ENCODE measurements at places on chromosomes 3 and 15.

DNA sequence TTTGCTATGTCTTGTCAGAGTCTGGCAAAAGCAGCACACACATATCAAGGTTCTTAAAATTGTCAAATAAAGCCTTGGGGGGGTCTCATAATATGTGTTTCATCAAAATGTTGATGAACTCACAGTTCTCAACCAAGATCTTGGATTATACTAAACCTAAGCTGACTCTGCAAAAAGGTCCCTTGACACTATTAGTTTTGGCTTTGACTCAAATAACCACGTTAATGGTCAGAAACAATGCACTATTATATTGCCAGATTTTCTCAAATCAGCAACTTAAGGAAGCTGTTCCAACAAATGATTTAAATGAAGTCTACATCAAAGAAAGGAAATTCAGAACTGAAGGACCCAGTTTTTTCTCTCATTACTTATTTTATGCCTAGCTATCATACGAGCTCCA is 1063.9 kb downstream of the ROBO1 start:
- no peak for DNase-seq

- no peak for DNase-seq
These were observed 153.0 kb upstream of the CNTN4 start for GRCh38 chr3:1945698-1946097.

DNA sequence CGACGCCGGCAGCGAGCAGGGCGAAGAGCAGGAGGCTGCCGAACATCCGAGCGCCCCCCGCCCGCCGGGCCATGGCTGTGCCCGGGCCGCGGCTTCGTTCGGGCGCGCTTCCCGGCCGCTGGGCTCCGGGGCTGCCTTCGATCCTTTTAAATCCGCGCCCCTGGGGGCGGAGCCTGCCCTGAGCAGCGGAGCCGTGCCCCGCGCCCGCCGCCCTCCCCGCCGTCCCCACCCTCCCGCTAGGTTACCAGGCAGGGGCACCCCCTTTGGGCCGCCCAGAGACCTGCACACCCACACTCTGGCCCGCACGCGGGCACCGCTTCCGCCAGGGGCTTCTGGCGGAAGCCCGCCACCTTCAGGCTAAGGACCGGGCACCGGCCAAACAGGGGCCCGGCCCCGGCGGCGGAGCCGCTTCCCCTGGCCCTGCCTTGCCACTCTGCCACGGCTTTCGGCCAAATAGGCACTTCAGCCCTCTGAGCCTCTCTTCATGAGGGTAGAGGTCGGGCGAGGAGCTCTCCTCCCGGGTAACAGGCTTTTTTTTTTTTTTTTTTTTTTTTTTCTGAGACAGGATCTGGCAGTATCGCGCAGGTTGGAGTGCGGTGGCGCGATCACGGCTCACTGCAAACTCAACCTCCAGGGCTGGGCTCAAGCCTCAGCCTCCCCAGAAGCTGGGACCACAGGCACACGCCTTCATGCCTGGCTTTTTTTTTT is at the start of gene NMB:
Gene NMB (minus strand): TSS at position 120 of the 708 bp plus-strand sequence. CDS start 47 bp downstream, at position 73.
- peak; percentile 73 for DNase-seq

DNA sequence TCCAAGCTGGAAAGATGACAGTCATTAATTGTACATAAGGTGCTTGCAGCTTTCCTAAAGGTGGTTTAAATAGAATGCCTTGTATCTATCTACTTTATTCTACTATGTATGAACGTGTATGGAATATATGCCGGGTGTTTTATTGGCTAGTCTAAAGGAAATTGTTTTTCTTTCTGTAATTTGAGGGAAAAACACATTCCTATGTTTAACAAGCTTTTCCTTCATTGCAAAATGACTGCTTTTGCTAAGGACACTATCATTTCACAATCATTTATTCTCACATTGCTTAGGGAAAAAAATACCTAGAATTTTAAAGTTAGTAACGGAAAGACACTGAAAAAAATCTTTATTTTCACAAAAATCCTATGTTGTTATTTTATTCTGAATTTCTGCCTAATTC is 141.7 kb downstream of the WDR76 start:
- no peak for DNase-seq

DNA sequence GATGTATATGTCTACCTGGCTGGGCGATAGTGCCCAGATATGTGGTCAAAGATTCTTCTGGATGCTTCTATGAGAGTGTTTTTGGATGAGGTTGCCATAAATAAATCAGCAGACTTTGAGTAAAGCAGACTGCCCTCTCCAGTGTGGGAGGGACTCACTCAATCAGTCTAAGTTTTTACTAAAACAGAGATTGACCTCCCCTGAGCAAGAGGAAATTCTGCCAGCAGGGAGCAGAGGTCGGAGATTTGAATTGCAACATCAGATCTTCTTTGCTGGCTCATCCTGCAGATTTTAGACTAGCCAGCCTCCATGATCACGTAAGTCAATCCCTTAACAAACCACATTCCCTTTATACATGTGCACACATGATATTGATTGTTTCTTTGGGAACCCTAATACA is 300.9 kb downstream of the MCTP2 start:
- DNase-seq = no peak

GRCh38 chr3:78483090-78483489 is 1284.7 kb downstream of the ROBO1 start:
- no peak for DNase-seq

GRCh38 chr3:42375121-42375800 is 35.1 kb downstream of the LYZL4 start:
- DNase-seq = no peak

DNA sequence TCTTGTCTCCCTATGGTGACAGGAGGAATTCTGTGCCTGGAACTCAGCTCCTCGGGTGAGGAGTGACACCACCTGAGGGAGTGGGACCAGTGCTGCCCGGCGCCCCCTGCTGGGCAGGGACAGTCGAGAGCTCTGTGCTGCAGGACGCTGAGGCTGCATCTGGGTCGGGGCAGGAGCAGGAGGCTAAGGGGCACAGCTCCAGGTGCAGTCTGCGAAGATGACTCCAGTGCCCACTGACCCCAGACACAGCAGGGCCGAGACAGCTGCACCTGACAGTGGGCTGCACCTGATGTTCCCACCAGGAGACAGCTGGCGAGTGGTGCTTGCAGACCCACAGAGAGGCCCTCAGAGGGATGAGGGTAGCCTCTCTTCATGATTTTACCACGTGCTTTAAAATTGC is 152.9 kb downstream of the ATP10A start:
- peak; percentile 40 for DNase-seq

DNA sequence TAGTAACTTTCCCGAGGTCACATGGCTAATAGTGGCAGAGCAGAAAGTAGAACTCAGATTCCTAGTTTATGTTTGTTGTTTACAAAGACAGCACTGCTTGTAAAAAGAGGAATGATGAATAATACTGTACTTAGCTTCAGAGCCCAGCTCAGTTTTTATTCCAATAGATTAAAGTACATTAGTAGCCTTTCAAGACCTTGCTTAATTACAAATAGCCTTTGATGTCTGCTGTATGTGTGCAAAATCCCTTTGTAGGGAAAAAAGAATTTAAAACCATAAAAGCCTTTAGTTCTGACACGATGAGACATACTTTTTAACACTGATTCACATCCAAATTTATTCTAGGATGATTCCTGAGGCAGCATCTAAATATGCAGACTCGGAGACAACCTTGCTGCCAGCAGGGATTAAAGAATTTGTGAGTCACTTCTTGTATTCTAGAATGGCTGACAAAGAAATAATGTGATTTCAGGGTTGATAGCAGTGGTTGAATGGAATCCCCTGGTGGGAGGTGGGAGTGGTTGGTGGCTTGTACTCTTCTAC is 324.2 kb upstream of the TGFBR2 start:
- DNase-seq = no peak

DNA sequence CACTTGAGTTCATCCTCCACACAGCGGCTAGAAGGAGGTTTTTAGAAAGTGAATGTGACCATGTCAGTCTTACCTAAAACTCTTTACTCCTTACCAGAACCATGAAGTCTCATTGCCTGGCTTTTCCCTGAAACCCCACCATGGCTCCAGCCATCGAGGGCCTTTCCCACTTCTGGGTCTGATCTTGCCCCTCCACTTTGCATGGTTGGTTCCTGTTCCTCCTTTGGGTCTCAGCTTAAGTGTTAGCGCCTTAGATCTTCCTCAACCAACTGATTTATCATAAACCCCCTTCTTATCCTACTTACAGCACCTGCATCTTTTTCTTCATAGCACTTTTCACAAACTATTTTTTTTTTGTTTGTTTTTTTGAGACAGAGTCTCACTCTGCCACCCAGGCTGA is 45.9 kb upstream of the ULK4 start:
- no peak for DNase-seq

GRCh38 chr15:92846741-92847140 is 53.4 kb upstream of the CHD2 start:
- no peak for DNase-seq

DNA sequence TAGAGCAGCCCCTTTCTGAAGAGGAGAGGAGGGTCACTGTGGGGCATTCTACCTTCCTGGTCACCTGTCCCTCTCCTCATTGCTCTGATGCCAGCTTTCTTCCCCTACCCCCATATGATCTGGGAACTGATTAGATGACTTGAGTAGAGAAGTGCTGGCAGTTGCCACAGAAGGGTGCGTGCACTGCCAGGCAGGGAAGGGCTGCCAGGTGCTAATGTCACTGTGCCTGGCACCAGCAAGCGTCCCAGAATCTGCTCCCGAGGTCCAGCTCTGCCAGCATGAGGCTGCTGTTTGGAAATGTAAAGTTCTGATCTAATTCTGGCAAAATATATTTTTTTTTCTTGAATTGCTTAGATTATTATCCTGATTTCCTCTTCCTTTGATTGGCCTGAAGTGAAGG is 52.8 kb downstream of the PPM1L start:
- no peak for DNase-seq

GRCh38 chr3:147773116-147773630 is 364.0 kb downstream of the ZIC1 start:
- DNase-seq = no peak

GRCh38 chr3:50617096-50617791 is at the start of gene MAPKAPK3:
Gene MAPKAPK3, plus strand, starts transcription at chr3:50617151. Its CDS starts 415 bp downstream, at chr3:50617566.
- no peak for DNase-seq

DNA sequence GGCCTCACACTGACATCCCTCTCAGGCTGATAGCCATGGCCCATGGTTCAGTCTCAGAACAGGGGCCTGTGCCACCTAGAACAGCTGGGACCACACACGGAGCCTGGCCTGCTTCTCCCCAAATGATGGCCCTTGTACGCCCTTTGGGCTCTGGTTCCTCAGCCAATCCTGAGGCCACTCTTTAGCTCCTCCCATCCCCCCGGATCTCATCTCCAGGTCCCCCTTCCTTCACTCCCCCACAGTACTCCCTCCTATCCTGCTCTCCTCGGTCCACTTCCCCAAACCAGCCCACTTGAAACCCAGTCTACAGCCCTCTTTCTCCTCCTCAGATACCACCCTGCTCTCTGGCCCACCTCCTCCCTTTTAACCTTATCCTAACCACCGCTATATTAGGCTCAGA is 17.8 kb upstream of the ZFYVE19 start:
- DNase-seq = no peak

- no peak for DNase-seq
These were observed 46.4 kb downstream of the TIPARP start for GRCh38 chr3:156720826-156721225.

GRCh38 chr3:138825336-138825735 is 9.4 kb downstream of the PIK3CB start:
- DNase-seq = no peak

GRCh38 chr3:78879295-78879860 is 888.4 kb downstream of the ROBO1 start:
- DNase-seq = no peak

DNA sequence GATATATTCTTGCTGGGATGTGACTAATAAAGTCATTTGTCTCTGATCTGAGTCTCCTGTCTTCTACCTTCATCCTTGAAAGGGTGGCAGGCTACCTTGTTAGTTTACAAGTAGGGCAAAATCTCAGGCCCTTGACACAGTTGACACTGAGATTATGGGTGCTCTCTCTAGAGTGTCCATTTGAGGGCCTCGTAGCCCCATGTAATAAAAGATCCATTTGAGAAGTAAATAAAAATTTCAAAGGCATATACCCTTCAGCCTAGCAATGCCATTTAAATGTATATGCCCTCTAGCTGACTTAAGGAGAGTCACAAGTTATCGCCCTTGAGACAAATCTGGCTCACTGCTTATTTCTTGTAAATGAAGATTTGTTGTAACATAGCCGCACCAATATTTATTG is 98.6 kb downstream of the TCF12 start:
- no peak for DNase-seq

- DNase-seq = no peak
These were observed 70.3 kb upstream of the SMAD3 start for GRCh38 chr15:66994927-66995656.

GRCh38 chr3:168722091-168722490 is 626.4 kb upstream of the GOLIM4 start:
- DNase-seq = no peak

- DNase-seq = no peak
These were observed 4.7 kb downstream of the SELENOS start for GRCh38 chr15:101272584-101272983.

DNA sequence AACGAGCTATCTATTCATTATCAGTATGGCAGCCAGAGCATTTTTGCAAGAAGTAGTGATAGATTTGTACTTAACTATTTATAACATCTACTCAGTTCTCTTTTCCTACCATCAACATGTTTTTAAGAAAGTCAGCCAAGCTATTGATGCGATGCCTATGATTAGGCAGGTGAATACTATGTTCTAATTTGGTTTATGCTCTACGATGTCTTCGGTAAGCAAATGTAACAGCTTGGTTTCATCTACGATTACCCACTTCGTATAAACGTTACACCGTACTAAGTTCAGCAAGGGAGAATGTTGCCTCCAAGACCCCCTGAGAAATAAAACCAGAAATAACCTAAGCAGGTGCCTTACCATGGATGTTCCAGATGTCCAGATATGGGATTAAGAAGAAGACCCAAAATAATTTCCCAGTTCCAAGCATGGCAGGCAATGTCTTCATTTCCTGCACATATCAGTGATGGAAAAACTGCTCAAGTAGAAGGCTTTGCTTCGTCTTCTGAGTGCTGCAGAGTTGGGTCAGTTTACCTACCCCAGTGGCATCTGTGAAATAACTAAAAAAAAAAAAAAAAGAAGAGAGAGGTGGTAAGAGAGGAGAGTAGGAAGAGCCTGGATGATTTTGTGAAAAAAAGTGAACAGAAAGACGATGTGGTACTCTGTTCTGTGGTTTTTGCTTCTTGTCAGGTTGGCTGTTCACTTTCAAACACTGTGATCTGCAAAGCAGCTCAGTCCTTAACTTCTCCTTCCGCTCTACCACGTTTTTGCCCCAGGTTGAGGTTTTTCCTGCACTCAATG is at the start of gene BTLA:
Gene BTLA (minus strand): TSS at position 559 of the 798 bp plus-strand sequence. CDS start 114 bp downstream, at position 445.
- no peak for DNase-seq

- no peak for DNase-seq
These were observed 4.4 kb upstream of the IRAK2 start for GRCh38 chr3:10160346-10160745.

GRCh38 chr3:170012683-170013400 is 25.0 kb upstream of the GPR160 start:
- no peak for DNase-seq

DNA sequence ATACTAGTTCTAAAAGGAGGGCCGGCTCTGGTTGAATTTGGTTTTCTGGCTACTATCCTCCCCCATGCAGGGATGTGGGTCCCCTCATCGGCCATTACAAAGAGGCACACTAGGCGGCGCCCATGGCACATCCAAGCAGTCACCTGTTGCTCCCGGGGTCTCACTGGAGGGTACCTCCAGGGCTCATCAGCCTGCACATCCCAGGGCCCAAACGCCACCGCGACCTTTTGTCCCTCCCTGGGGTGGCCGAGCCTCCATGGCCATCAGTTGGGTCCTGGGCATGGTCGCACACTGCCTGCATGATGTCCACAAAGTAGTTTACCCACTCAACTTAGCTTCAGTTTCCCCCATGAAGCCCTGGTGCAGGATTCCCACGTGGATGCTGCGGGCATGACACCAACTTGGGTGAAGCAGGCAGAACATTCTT is 28.3 kb downstream of the IDH3A start:
- DNase-seq = no peak

All from GM19239 (cell line).